Urothelium cell line (cell line): ENCODE measurements at places on chromosomes 5 and 9.

GRCh38 chr5:176447591-176447977 is 601 bp upstream of the FAF2 start:
- peak; percentile 36 for DNase-seq

DNA sequence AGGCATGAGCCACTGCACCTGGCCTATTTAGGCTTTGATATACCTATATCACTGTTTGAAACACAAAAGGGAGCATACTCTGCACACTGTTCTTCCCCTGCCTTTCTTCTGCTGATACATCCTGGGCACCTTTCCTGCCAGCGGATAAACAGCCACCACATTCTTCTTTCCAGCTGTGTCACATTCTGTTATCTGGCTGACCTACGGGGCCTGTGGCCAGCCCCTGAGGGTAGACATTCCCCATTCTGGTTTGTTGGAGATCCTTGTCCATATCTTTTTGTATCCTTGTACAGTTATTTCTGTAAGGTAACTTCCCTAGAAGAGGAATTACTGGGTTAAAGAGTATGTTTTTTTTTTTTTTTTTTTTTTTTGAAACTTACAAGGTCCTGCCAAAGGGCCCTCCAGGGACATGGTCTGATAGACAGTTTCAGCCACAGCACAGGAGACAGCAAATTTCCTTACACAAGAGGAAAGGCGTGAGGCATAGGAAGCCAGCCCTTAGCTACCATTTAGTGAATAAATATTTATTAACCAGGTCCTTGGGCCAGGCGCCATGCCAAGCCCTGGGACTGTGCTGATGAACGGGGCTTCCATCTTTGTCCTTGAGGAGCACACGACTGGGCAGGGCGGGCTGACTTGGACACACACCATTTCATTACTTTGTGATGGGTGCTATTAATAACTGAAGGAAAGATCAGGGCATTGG is 57.8 kb downstream of the ERGIC1 start:
- no peak for DNase-seq

DNA sequence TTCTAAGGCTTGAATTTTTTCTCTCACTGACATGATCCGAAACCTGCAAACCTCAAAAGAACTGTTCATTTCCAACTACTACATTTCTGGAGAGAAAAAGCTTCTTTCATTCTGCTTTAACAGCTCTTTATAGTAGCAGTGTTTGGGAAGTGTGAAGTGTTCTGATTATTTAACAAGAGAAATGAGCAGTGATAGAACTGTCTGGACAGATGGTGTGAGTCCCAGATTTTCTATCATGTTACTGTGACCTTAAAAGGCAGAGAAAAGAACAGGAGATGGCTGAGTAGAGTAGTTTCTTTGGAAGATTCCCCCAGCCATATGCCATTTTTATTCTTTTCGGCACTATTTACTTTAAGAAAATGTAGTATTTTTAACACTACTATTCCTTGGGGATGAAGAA is 41.3 kb upstream of the TAL2 start:
- DNase-seq: no peak

DNA sequence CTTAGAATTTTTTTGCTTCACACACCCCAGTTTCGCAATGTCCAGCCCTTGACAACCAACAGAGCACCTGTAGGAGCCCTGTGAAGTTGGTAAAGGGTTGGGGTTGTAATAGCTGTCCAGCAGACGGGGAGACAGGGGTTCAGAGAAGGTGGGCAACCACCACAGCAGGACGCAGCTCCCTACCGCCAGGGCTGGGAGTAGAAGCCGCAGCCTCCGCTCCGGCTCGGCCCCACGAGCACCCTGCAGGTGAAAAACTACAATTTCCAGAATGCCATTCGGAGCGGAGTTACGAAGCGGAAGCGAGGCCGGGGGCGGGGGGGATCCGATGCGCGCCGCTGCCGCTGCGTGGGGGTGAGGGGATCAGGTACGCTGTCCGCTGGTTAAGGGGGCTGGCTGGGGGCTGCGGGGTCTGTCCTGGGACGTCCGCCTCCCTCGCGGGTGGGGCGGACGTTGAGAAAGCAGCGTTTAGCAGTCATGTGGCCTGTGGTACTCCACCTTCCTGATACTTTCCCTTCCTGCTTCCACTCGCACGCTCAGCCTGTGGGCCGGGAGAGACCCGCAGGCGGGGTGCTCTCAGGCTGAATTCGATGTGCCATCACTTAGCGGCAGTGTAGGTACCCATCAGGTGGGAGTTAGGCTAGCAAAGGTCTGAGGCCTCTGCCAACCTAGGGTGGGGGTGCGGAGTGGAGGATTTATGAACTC is at the start of gene TRMT10B:
TRMT10B (plus strand) TSS at position 317 of the 702 bp plus-strand sequence. CDS start 8,127 bp downstream, outside the sequence.
- peak; percentile 91 for DNase-seq

- no peak for DNase-seq
Observed at GRCh38 chr5:1516615-1517601, 6.9 kb downstream of the LPCAT1 start.

- DNase-seq: no peak
Observed at GRCh38 chr5:132230871-132231270, 3.2 kb upstream of the P4HA2 start.

DNA sequence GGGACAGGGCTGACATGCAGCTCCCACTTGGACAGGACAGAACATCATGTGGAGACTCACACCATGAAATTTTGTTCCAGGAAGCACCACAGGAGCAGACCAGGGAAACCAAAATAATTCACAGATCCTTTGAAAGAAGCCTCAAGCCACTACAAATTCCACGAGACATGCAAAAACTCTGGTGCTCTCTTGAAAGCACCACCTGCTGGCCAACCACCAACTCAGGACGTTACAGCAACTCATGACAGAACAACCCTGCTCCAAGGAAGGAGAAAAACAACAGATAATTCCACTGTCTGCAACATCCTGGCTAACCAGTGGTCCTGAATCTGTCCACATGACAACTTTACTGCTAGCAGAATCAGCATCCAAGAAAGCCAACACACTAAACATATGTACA is 516.0 kb downstream of the SPATA31D1 start:
- no peak for DNase-seq

- DNase-seq: no peak
Observed at GRCh38 chr5:146402949-146403348, 44.2 kb upstream of the TCERG1 start.

DNA sequence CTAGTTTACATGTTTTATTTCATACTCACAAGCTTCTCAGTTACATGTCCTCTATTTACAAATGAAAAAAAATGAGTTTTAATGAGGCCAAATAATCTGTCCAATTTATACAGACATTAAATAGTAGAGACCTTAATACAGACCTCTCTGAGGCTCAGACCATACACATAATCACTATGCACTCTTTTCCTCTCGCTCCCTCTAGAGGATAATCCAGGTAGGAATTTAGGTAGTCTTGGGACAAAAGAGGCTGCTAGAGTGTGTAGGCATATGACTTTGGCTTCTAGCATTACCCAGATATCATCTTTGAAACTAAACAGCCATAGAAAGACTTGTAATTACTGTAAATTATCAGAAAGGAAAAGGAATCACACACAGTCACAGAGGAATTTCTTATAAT is 444.7 kb downstream of the HINT1 start:
- DNase-seq: peak; percentile 45

- DNase-seq: no peak
Observed at GRCh38 chr5:80623999-80624398, 30.5 kb upstream of the MSH3 start.

GRCh38 chr5:51013036-51013435 is 346.6 kb downstream of the PARP8 start:
- no peak for DNase-seq

- no peak for DNase-seq
Observed at GRCh38 chr5:45284436-45284835, 411.7 kb downstream of the HCN1 start.

GRCh38 chr9:104240890-104241289 is 146.8 kb downstream of the SMC2 start:
- DNase-seq: no peak

GRCh38 chr9:137437691-137438590 is 3.2 kb downstream of the ENTPD8 start:
- DNase-seq: no peak

- peak; percentile 94 for DNase-seq
Observed at GRCh38 chr9:136545965-136546696, at the start of gene NOTCH1. Gene NOTCH1 (minus strand): TSS chr9:136546048. CDS start chr9:136545786, 262 bp downstream.

GRCh38 chr5:16406023-16406422 is 59.6 kb downstream of the ZNF622 start:
- no peak for DNase-seq

GRCh38 chr5:123344816-123345426 is 78.3 kb downstream of the CEP120 start:
- DNase-seq: peak; percentile 6

- no peak for DNase-seq
Observed at GRCh38 chr5:68315679-68316271, 100.2 kb downstream of the PIK3R1 start.

- no peak for DNase-seq
Observed at GRCh38 chr9:129923589-129923988, 88.3 kb downstream of the USP20 start.

GRCh38 chr5:147037515-147038205 is 159.1 kb upstream of the PPP2R2B start:
- peak; percentile 74 for DNase-seq

DNA sequence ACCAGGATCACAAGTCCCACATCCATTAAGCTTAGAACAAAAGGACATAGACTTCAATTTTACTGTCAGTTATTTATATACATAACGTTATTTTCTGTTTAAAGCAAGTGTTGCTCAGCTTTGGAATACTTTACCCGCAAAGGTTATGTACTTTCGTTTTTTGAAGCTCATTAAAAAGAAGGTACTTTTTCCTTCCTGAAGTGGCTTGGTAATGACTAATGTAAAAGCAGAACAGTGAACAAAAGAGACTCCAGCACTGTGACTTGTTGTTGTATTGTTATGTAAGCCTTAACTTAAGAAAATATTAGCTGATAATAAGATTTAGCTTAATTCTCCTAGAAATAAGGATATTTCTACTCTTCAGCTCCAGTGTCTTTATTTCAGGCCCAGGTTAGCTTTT is 97.3 kb upstream of the SLCO6A1 start:
- DNase-seq: no peak

GRCh38 chr5:88889189-88890069 is 6.4 kb upstream of the MEF2C start:
- no peak for DNase-seq

DNA sequence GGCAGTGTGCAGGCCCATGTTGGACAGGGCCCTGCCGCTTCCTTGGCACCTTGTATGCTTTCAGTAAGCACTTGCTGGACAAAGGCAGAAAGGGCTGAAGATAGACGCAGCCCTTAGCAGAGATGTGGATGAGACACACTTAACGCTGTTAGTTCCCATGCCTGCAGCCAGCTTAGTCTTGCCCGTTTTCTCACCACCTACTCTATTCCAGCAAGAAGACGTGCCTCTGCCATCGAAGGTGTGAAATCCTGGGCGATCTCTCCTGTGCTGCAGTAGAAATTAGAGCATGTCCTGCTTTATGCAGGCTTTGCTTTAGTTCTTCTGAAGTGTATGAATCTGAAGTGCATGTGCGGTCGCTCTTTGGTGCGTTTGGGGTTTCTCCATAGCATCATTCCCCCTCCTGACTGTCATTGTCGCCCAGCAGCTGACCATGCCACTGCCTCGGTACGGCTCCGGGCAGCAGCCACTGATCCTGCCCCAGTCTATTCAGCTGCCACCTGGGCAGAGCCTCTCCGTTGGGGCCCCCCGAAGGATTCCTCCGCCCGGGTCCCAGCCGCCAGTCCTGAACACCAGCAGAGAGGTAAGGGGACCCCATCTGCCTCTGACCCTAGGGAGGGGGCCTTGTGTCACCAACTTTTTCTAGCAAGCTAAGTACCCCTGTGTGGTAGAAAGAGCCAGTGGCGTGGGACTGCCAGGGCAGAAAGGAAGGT is 11.6 kb upstream of the POMT1 start:
- no peak for DNase-seq

DNA sequence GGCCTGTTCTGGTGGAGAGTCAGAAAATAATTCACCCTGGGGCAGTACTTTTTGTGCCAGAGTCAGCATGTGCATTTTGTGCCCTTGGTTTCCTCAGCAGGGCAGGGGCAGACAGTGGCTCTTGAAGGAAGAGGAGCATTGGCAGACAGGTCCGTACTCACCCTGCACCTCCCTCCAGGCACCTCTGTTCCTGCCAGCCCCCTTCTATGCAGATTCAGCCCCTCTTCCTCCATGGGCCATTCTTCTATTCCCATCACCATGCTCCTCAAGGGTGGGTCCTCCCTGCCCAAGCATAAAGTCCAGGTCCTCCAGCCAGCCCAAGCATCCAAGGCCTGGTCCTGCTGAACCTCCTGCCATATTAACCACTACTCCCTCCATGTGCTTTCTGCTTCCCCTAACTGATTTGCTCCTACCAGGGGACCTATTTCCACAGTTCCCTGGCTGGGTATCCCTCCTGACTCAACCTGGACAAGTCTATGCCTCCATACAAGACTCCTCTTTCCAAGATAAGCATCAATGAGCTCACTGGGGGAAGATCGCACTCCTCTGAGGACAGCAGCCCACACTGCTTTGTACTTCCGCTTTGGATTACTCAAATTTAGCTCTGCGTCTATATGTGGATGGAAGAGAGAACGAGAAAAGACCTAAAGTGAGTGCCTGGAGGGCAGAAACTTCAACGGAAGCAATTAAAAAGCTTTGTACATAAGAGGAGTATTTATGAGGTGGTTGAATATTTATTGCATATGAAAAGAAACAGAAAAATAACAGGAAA is 9.3 kb upstream of the ACSL6 start:
- DNase-seq: no peak

DNA sequence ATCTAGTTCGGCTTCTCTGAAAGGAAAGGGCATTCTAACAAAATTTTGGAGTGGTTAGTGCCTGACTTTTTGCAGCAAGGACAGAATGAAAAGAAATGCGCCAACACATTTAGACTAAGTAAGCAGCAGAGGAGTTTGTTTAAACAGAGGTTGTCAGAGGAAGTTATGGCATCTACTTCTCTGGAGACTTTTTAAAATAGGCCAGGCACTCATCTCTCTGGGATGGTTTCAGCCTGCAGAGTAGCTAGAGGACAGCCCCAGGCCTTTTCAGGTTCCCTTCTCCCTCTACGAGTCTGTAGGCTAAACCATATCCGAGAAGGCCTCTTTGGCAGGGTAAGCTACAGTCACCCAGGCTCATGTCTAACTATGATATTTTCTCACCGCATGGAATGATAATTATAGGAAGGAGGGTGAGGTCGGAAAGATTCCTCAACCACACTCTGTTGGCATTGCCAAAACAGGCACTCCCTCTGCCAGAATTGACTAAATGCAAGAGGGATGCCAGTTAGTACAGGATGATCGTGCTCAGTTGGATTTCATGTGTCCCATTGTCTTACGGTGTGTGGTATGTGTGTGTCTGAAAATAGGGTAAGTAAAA is 1.4 kb upstream of the CTXN3 start:
- DNase-seq: no peak

DNA sequence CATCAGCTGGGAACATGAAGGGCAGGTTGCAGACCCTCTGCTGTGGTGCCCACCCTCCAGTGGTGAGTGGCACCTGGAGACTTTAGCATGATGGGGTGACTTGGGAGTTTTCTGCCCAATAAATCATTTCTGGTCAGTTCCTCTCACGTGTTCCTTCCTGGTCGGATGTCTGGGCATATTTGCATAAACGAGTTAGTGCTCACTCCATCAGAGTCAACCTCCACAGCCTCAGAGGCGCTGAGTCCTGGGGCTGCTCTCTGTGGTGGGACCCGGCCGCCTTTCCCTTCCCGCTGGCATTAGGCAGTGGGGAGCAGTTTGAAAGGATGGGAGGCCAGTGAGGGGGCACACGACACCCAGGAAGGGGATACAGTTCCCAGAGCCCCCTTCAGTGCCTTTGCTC is 114.0 kb upstream of the FCN2 start:
- DNase-seq: no peak

GRCh38 chr5:130282049-130282448 is 377.8 kb downstream of the CHSY3 start:
- no peak for DNase-seq

GRCh38 chr5:178551059-178551458 is 39.1 kb downstream of the COL23A1 start:
- peak; percentile 31 for DNase-seq

- DNase-seq: no peak
Observed at GRCh38 chr5:143105216-143105905, 298.1 kb downstream of the NR3C1 start.
